ENCODE measurements at places on chromosomes 7 and 10. TPM values are rescaled to one million over a fixed set of nuclear protein-coding genes. Genes with fewer than 3 reads are reported as not detected.

DNA sequence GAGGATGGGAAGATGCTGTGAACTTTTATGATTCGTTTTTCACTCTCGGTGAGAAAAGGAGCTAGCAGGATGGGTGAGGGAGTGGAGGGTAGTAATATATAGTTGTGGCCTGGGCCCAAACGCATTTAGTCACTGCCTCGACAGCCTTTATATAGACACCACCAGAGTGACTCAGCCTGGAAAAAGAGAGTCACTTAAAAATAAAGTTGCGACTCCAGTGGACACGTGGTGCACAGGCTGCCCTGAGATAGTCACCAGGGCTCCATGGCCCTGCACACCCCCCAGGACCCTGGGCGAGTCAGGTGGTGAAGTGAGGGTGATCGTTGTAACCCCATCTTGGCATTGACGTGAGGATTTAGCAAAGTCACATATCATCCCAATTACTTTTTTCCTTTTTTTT, 106.7 kb downstream of the CUX1 start:
- no peak overlapping the region for H3K27ac ChIP-seq
- no peak overlapping the region for H3K4me3 ChIP-seq
- DNase-seq, result no peak
- H3K4me1 ChIP-seq, result no peaks in the 10 kb centered on the region

DNA sequence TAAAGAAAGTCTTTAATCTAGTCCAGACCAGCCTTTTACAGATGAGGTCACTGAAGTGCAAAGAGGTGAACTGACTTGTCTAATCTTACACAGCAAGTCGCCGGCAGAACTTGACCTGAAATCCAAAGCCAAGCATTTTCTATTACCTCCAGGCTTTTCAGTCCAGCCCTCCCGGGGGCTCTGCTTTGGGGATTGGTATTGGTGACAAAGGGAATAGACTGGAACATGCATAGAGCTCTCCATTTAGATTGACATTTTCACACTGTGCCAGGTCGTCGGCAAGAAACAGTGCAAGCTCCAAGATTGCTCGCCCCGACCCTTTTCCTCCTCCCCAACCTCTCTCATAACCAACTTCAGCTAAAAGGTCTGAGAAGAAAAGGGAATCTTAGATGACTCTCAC, 42.2 kb upstream of the MTPAP start:
- peaks cover 10% of the 10 kb centered on the region for H3K4me1 ChIP-seq
- no peak overlapping the region for H3K4me3 ChIP-seq

- no peaks in the 10 kb centered on the region for H3K27me3 ChIP-seq
- DNase-seq, result no peak
- H3K4me3 ChIP-seq, result no peak overlapping the region
These were observed 153.9 kb downstream of the DNAJC1 start for GRCh38 chr10:21849607-21850006.

GRCh38 chr10:119502209-119502608, 40.3 kb downstream of the RGS10 start:
- no peaks in the 10 kb centered on the region for H3K36me3 ChIP-seq
- no peaks in the 10 kb centered on the region for H3K4me1 ChIP-seq
- H3K4me3 ChIP-seq, result no peak overlapping the region

DNA sequence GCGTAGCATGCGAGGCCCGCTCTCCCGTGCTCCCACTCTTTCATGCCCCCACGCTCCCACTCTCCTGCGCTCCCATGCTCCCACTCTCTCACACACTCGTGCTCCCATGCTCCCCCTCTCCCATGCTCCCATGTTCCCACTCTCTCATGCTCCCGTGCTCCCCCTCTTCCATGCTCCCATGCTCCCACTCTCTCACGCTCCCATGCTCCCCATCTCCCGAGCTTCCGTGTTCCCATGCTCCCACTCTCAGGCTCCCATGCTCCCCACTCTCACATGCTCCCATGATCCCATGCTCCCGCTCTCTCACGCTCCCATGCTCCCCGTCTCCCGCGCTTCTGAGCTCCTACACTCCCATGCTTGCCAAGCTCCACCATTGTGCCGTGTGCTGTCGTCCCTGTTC, 84.4 kb upstream of the ANLN start:
- no peak for DNase-seq
- H3K27ac ChIP-seq, result no peak overlapping the region
- H3K36me3 ChIP-seq, result no peaks in the 10 kb centered on the region
- H3K27me3 ChIP-seq, result no peaks in the 10 kb centered on the region
- H3K4me3 ChIP-seq, result no peak overlapping the region

DNA sequence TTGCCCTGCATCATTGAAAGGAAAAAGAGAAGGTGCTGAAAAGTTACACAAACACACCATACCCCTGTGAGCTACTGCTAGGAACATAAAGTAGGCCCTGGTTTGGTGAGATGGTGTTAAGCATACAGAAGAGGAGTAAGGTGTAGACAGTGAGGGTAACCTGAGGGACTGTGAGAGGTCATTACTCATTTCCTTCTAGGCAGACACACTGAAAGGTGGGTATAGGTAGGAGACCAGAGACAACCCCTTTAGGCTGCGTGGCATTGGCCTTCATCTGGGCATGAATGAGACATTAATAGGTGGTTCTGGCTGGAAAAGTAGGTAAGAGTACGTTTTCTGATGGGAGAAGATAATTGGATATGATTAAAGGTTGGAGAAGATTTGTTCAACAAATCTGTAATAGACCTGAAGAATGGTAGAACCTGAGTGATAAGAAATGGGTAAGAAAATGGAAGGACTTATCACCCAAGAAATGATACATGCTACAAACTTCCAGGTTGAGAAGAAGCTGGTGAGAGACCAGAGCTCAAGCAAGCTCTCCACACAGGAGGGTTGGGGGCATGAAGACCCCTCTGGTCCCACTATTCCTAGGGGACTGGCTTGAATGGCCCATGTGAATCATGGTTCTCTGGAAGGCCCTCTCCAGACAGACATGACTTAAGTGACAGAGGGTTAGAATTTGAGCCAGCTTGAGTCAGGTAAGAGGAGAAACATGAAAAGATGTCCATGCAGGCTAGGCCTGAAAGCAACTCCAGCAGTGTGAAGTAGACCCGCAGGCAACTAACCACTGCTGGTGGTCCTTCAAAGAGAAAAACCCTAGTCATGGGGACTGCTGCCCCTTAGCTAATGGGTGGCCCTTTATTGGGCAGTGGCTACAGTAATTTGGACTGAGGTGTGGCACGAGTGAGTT, 3.8 kb downstream of the COMTD1 start:
- no peak for DNase-seq
- peaks cover 49% of the 10 kb centered on the region for H3K4me1 ChIP-seq
- H3K27ac ChIP-seq, result no peak overlapping the region
- no peaks in the 10 kb centered on the region for H3K27me3 ChIP-seq
- H3K4me3 ChIP-seq, result no peak overlapping the region

Gene PLAU
- 26.6 TPM for total RNA-seq
